ENCODE measurements at places on chromosomes 12 and 14. TPM values are rescaled to one million over a fixed set of nuclear protein-coding genes. Genes with fewer than 3 reads are reported as not detected.

IFI27L2 gene
- 29.3 TPM for total RNA-seq

DNA sequence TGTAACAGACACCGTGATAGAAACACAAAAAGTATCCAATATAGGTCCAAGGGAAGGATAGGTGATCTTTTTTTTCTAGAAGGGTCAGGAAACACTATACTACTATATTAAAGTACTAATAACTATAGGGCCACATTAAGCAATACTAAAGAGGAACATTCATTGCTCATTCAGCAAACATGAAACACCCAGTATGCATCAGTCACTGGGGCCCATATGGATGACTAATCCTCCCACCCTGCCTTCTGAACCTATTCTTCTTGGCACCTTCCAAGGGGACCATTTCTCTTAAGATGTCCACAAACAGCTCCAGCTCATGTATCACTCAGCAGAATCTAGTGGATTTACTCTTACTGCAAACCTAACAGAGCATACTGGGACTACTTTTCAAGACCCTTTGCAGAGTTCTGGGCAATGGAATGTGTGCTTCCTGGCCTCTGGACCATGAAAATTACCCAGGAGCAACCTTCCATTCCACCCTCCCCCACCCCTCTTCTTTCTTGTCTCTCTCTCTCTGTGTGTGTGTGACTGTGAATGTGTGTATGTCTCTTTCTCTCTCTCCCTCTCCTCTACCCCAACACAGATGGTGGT is 187.9 kb downstream of the EPS8 start:
- H3K27me3 ChIP-seq, result no peaks in the 10 kb centered on the region
- H3K36me3 ChIP-seq, result no peaks in the 10 kb centered on the region
- H3K27ac ChIP-seq, result peak overlapping the region; percentile 98

DNA sequence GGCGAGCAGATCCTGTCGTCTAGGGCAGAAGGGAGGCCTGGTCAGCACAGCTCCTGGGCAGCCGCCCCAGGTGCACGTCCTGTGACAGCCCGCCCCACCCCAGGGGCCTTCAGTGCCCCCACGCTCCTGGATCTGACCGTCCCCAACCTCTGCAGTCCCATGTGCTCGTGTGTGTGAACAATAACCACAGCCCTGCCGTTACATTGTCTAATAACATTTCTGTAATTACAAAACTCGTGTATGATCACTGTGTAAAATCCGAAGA is 39.8 kb downstream of the CHGA start:
- no peaks in the 10 kb centered on the region for H3K36me3 ChIP-seq
- H3K27ac ChIP-seq, result no peak overlapping the region
- H3K27me3 ChIP-seq, result no peaks in the 10 kb centered on the region
- peaks cover 22% of the 10 kb centered on the region for H3K4me1 ChIP-seq
- no peak overlapping the region for H3K4me3 ChIP-seq

IPO8 gene
- total RNA-seq, result 19.6 TPM

EGLN3 gene
- total RNA-seq, result 3.2 TPM

GRCh38 chr12:10102322-10102721 is 3.5 kb upstream of the CLEC1A start:
- no peak overlapping the region for H3K4me3 ChIP-seq
- H3K27me3 ChIP-seq, result 0 out of 2 replicates have a peak, but pooled peaks cover 2% of the 10 kb centered on the region
- H3K36me3 ChIP-seq, result no peaks in the 10 kb centered on the region
- H3K27ac ChIP-seq, result no peak overlapping the region
- DNase-seq, result no peak
- no peaks in the 10 kb centered on the region for H3K4me1 ChIP-seq

TSPAN19 gene
- total RNA-seq, result not detected

GRCh38 chr12:11639454-11639853 is 10.0 kb upstream of the ETV6 start:
- H3K27ac ChIP-seq, result no peak overlapping the region
- peaks cover 2% of the 10 kb centered on the region for H3K4me1 ChIP-seq
- H3K4me3 ChIP-seq, result no peak overlapping the region
- no peaks in the 10 kb centered on the region for H3K27me3 ChIP-seq

GRCh38 chr12:1473418-1473817 is 121.0 kb downstream of the FBXL14 start:
- peak overlapping the region; percentile 95 for H3K27ac ChIP-seq
- no peaks in the 10 kb centered on the region for H3K36me3 ChIP-seq
- H3K4me1 ChIP-seq, result peaks cover 33% of the 10 kb centered on the region

- H3K4me1 ChIP-seq, result no peaks in the 10 kb centered on the region
- no peak overlapping the region for H3K27ac ChIP-seq
- peak; percentile 25 for DNase-seq
- H3K36me3 ChIP-seq, result no peaks in the 10 kb centered on the region
Observed at GRCh38 chr12:24600996-24601395, 347.9 kb downstream of the BCAT1 start.

- no peaks in the 10 kb centered on the region for H3K36me3 ChIP-seq
- H3K27ac ChIP-seq, result no peak within 1 kb of the TSS
- no peak within 1 kb of the TSS for H3K4me3 ChIP-seq
- peaks cover 21% of the 10 kb centered on the region for H3K4me1 ChIP-seq
- DNase-seq, result no peak
- no peaks in the 10 kb centered on the region for H3K27me3 ChIP-seq
Observed at GRCh38 chr14:91113829-91114078, at the start of gene DGLUCY. Gene DGLUCY (plus strand): TSS chr14:91114073. CDS start chr14:91160295, 46,222 bp downstream.

AHNAK2 gene
- total RNA-seq, result 25.0 TPM

GRCh38 chr12:59629890-59630289 is 34.1 kb downstream of the SLC16A7 start:
- H3K36me3 ChIP-seq, result no peaks in the 10 kb centered on the region
- H3K27ac ChIP-seq, result no peak overlapping the region
- no peak overlapping the region for H3K4me3 ChIP-seq
- no peaks in the 10 kb centered on the region for H3K27me3 ChIP-seq

GRCh38 chr12:62299617-62300016 is 39.4 kb downstream of the USP15 start:
- H3K4me1 ChIP-seq, result no peaks in the 10 kb centered on the region
- H3K36me3 ChIP-seq, result peaks cover 47% of the 10 kb centered on the region
- no peak for DNase-seq

GRCh38 chr14:77804592-77804991 is 4.7 kb downstream of the ADCK1 start:
- no peak overlapping the region for H3K4me3 ChIP-seq
- no peak overlapping the region for H3K27ac ChIP-seq
- no peaks in the 10 kb centered on the region for H3K36me3 ChIP-seq

DNA sequence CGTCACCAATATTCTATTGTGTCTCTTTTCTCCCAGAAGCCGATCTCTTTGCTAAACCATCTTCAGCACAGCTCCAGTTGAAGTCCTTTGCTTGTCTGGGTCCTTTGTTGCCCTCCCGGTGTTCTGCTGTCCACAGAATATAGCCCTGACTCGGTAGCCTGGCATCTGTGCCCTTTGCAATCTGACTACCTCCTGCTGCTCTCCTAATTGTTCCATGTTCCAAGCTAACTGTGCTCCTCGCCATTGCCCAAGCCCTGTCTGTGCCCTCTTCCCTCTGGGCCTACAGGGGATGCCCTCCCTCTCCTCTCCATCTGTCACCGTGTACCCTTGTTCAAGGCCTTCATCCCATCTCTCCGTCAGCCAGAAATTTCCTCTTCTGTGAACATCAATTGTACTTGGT is 306.3 kb downstream of the APAF1 start:
- DNase-seq, result no peak
- no peak overlapping the region for H3K27ac ChIP-seq
- H3K36me3 ChIP-seq, result no peaks in the 10 kb centered on the region
- peaks cover 15% of the 10 kb centered on the region for H3K27me3 ChIP-seq
- no peak overlapping the region for H3K4me3 ChIP-seq

KRT79 gene
- 0.46 TPM for total RNA-seq

DNA sequence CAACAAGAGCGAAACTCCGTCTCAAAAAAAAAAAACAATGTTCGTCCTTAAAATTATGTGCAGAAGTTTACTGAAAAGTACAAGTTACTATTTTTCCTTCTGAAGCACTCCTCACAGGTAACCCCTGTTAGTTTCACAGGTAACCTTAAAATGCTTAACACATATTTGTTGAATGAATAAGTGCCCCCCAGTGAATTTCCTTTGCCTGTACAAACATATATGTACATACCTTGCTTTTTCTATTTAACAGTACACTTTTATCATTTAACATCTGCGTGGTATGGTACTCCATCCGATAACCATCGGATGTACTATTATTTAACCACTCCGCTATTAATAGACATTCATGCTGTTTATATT is 1.4 kb upstream of the RAB35 start:
- peak overlapping the region; percentile 91 for H3K4me3 ChIP-seq
- H3K36me3 ChIP-seq, result peaks cover 9% of the 10 kb centered on the region
- H3K4me1 ChIP-seq, result peaks cover 32% of the 10 kb centered on the region
- no peak for DNase-seq
- H3K27me3 ChIP-seq, result no peaks in the 10 kb centered on the region
- H3K27ac ChIP-seq, result peak overlapping the region; percentile 83

GRCh38 chr12:29566441-29566840 is 69.0 kb upstream of the OVCH1 start:
- H3K4me1 ChIP-seq, result peaks cover 36% of the 10 kb centered on the region
- peak overlapping the region; percentile 76 for H3K27ac ChIP-seq
- H3K4me3 ChIP-seq, result peak overlapping the region; percentile 8
- H3K27me3 ChIP-seq, result peaks cover 3% of the 10 kb centered on the region

DNA sequence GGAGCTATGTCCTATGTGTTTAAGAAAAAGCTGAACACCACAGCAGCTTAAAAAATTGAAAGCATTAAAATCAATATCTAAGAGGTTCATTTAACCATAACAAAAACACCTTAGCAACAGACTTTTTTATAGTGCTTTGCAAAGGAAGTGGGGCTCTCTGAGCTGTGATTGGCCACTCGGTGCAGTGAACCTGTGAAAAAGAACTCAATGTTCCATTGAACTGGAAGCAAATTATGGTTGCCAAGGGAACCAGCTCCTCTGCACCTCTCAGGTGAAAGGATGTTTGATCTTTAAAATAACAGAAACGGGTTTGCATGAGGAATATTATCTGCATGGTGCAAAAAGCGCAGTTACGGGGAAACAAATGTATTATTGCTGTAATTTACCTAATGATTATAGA is 149.4 kb downstream of the SNAPC1 start:
- H3K27ac ChIP-seq, result no peak overlapping the region
- H3K4me1 ChIP-seq, result no peaks in the 10 kb centered on the region
- H3K36me3 ChIP-seq, result no peaks in the 10 kb centered on the region
- DNase-seq, result no peak
- H3K27me3 ChIP-seq, result no peaks in the 10 kb centered on the region
- no peak overlapping the region for H3K4me3 ChIP-seq

DNA sequence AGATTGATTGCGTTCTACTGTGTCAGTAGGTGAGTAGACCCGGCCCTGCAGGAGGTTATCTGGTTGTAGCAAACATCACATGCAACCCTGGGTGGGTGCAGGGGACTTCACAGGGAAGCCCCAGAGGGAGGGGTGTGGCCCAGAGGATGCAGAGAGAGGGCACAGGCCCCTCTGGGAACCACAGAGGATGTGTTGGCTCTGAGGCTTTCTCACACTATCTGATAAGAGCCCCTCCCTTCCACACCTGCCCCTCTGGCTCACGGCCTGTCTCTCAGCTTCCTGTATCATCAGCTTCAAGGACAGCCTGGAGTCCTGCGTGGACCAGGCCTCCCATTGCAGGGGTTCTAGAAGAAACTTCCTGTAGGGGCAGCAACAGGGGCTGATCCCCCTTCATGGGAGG is 101.9 kb downstream of the RIN3 start:
- peak; percentile 22 for DNase-seq
- H3K27me3 ChIP-seq, result no peaks in the 10 kb centered on the region
- no peak overlapping the region for H3K4me3 ChIP-seq
- no peak overlapping the region for H3K27ac ChIP-seq
- H3K36me3 ChIP-seq, result no peaks in the 10 kb centered on the region

DNA sequence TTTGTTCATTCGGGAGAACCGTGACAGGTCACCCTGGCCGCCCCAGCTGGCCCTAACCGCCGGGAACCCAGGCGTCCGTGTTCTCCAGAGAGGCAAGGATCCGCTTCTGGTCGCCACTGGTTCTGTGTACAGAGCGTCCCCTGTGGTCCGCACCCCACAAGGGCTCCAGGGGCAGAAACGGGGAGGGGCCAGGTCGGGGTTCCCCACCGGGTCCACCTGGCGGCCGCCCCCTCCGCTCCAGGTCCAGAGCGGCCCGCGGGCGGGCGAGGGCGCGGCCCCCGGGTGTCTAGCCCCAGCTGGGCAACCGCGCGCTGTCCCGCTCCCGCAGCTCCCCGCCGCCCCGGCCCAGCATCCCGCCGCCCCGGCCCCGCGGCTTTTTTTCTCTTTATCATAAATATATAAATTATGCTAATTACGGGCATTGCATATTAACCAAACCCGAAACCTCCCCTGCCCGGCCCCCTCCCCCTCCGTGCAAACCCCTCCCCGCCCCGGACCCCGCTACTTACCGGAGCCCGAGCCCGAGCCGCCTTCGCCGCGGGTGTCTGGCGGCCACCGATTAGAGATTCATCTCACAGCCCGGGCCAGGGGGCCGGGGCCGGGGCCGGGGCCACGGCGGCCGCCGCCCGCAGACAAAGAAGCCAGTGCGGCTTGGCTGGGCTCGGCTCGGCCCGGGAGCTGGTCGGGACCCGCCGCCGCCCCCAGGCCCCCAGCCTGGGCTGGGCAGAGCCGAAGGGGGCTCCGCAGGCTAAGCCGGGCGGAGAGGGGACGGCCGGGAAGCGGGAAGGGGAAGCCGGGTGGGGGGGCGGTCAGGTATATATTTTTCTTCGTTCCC is 512 bp downstream of the POU6F1 start:
- no peaks in the 10 kb centered on the region for H3K4me1 ChIP-seq
- H3K4me3 ChIP-seq, result peak overlapping the region; percentile 66
- DNase-seq, result no peak
- H3K36me3 ChIP-seq, result no peaks in the 10 kb centered on the region

TXNDC16 gene
- 3.9 TPM for total RNA-seq

DNA sequence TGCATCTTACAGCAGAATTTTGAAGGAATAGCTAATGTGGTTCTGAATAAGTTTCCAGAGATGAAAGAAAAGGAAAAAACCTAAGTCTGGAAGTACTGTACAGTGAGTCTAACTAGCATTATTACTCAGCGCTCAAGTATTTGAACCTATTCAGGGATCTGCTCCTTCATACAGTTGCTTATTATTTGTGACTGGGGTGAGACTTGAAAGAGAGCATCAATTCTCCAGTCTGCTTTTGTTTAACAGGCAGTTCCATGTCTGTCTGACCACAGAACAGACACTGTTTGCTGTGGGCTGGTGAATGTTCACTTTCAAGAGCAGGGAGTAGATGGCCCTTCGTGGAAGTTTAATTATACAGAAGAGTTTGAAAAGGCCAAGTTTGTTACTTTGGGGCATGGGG is 9.3 kb downstream of the ETV6 start:
- H3K4me1 ChIP-seq, result no peaks in the 10 kb centered on the region
- no peaks in the 10 kb centered on the region for H3K36me3 ChIP-seq
- no peaks in the 10 kb centered on the region for H3K27me3 ChIP-seq
- peak; percentile 7 for DNase-seq

DCN gene
- total RNA-seq, result not detected
